ENCODE measurements at places on chromosomes 5 and 9.

- DNase-seq, result no peak
Observed at GRCh38 chr9:21340735-21341134, 5.5 kb upstream of the KLHL9 start.

- DNase-seq, result no peak
Observed at GRCh38 chr5:57199866-57200265, 26.0 kb downstream of the GPBP1 start.

DNA sequence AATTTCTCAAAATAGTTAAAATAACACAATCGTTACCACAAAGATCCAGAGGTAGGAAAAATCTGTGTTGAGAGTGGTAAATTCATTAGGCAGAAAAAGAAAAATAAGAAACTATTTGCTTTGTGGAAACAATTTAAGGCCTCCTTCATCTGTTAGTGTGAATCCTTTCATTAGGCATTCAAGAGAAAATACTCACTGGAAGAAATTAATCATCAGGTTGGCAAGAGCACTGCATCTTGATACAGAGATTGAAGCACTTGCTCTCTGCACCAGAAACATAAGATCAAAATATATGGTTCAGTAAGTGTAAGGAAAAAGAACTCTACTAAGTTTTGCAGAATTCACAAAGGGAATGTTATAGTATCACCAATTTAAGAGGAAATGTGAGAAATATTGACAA is 44.4 kb downstream of the TTC39B start:
- no peak for DNase-seq

GRCh38 chr9:133990366-133991213 is 1.5 kb downstream of the VAV2 start:
- peak; percentile 85 for DNase-seq

- DNase-seq, result no peak
Observed at GRCh38 chr9:22026696-22027095, 17.6 kb upstream of the CDKN2B start.

- DNase-seq, result no peak
Observed at GRCh38 chr5:96008487-96008886, 46.8 kb upstream of the ELL2 start.

DNA sequence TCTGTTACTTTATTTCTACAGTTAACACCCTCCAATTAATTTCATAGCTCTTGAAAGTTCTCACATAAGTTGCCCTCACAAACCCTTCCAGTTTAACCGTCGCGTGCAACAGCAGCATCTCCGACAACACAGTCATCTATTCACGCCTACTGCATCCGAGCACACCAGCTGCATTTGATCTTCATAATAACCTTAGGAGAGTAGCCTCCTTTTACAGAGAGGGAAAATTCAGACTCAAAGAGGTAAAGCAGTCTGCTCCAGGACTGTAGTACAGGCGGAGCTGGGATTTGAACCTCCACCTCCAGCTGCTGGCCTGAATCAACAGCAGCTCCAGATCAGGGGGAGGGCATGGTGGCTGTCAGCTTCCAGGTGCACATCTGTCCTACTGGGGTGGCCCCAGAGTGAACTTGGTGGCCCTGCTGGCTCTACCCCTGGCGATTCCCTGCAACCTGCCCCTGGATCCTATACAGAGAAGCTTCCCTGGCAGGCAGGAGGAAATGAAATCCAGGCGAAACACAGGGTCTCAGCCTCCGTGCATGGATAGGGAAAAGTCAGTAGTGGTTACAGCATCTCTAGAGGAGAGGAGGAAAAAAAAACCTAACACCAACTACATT is 71.6 kb upstream of the UNC5A start:
- DNase-seq, result no peak

- no peak for DNase-seq
Observed at GRCh38 chr5:35884773-35885172, 28.1 kb downstream of the IL7R start.

DNA sequence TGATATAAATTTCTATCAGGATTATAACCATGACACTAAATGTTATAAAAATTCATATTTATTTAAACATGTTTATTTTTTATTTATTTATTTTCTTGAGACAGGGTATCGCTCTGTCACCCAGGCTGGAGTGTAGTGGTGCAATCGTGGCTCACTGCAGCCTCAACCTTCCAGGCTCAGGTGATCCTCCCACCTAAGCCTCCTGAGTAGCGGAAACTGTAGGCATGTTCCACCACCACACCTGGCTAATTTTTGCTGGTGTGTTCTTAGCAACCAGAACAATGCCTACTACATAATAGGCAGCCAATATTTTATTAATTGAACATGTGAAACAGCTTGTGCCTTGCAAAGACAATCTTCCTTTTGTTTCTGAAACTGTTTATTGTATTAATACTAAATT is 6.5 kb upstream of the PTBP3 start:
- no peak for DNase-seq
